ENCODE measurements at places on chromosomes 7 and 10.

DNA sequence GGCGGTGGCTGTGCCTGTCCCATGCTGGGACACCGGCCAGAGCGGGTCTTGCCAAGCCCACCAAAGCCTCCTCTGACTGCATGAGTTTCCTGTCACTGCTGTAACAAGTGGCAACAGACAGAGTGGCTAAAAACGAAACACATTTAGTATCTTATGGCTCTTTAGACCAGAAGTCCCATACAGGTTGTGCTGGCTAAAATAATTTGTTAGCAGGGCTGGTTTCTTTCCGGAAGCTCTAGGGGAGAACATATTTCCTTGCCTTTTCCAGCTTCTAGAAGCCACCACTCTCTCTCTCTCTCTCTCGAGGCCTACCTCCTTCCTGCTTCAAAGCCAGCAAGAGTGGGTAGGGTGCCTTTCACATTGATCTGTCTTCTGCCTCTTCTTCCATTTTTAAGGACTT is 171.6 kb upstream of the PLPP4 start:
- no peak for DNase-seq

DNA sequence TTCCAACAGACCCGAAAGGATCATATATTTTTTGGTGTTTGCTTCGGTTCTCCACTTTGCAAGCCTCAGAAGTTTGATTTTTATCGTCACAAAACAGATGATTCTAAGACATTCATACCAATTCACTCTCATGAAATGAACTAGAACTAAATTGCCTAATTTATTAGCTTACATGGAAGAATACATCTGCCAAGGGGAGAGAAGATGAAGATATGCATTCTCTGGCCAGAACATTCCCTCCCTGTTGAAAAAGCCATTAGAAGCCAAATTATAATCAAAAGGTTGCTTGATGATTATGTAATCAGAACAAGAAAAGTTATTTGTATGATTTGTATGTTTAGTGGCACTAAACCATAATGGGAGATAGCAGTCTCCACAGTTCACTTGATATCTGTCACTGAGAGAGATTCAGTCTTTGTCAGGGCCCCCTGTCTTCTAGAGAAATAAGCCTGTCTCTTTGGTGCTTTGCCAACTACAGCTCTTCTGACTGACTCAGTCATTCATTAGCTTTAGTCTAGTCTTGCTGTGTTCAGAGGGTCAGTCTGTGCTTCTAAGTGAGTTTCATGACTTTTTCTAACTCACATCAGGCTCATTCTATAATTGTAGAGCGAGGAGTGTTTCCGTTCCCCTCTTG is 95.3 kb upstream of the GNAI1 start:
- DNase-seq, result no peak

DNA sequence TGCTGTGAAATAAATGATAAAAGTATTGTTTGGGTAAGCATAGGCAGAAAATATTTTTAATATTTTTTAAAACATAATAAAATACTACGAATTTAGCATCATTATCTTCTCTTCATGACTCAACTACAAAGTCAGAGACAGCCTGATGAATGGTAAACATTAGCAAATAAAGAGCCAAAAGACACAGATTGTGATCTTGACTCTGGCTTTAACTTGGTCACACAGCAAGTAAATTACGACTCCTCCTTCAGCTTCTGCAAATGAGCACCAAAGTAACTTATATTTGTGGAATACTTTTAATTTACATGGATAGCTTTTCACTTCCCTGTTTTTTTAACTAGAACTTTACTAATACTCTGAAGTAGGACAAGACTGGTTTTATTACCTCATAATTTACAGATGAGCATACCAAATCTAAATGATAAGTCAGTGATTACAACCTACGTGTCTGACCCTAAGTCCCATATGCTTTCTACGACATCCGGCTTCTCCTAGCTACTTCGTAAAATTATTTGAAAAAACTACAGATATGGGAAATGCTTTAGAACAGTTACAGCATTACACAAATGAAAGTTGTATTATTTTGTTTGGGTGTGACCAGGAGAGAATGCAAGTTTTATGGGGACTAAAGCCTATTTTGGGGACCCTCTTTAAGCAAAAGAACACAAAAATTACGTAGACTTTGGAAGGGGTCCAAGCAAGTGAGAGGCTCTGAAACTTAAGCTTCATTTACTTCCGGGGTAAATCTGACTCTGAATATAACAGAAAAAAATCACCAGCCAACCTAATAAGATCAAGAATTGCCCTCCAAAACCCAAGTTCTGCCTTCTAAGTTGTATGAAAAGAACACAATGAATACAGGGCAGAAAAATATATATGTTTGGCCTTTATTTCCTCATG is 133.8 kb downstream of the CPEB3 start:
- DNase-seq, result no peak

- no peak for DNase-seq
Observed at GRCh38 chr7:15280078-15280733, 281.6 kb downstream of the AGMO start.

DNA sequence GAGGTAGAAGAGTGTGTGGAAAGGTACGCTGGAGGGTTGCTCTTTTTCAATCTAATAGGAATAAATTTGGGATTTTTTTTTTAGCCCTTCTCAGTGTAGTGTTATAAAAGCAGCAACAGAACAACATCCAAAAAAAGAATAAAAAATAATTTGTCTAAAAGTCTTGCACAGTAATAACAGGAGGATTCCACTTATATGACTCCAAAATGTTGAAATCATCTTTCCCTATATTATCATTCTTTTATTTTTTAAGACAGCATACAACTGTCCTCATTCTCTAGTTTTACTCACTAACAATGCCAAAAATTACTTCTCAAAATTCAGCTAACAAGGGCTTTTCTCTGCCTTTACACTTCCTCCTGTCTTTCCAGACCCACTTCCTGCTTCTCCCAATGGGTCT is 27.8 kb downstream of the IL2RA start:
- DNase-seq, result no peak

GRCh38 chr10:130498042-130498441 is 361.9 kb downstream of the GLRX3 start:
- no peak for DNase-seq

DNA sequence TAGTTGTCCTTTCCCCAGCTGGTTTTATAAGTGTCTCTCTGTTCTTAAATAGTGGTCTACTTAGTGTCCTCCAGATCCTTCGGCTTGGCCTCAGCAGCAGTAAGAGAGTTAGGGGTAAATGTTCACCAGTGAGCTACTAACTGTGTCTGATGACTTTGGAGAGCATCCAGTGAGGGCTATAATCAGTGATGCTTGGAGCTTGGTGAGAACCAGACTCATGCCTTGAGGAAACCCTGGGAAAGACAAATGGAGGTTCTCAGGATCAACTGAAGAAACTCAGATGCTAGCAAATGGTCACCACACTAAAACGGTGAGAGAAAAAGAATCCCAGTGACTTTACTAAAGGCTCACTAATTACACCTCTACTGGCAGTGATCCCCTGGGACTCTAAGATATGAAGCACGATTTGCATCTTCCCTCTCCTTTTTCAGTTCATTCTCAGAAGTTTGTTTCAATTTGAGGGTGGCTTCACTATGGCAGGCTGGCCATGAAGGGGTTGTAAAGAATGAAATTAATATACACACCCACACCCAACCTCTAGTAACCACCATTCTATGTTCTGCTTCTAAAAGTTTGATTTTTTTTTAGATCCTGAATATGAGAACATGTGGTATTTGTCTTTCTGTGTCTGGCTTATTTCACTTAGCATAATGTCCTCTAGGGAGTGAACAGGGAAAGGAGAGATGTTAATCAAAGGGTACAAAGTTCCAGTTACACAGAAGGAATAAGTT is 177.9 kb downstream of the PDE1C start:
- DNase-seq, result no peak

GRCh38 chr10:116748041-116748440 is 5.7 kb upstream of the HSPA12A start:
- DNase-seq, result no peak

GRCh38 chr10:126384269-126384873 is 3.9 kb downstream of the ADAM12 start:
- no peak for DNase-seq

GRCh38 chr7:91517201-91517785 is 253.1 kb downstream of the FZD1 start:
- no peak for DNase-seq

DNA sequence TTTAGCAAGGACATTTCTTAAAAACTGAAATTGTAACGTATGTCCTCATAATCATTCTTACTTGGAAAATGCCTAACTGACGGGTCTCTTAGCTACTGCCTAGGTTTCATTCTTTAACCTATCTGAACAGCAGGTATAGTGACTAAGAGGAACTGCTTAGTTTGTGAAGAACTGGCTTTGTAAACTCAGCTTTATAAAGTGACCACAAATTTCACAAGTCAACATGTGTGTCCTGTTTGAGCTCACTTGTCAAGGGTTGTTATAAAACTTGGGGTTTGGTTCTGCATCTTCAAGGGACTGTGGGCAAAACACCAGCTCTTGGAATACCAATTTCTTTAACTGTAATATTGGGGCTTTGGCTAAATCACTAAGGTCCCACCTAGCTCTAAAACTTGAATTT is 32.2 kb downstream of the MRPS33 start:
- no peak for DNase-seq

- no peak for DNase-seq
Observed at GRCh38 chr10:71015674-71016073, 127.3 kb upstream of the PCBD1 start.

DNA sequence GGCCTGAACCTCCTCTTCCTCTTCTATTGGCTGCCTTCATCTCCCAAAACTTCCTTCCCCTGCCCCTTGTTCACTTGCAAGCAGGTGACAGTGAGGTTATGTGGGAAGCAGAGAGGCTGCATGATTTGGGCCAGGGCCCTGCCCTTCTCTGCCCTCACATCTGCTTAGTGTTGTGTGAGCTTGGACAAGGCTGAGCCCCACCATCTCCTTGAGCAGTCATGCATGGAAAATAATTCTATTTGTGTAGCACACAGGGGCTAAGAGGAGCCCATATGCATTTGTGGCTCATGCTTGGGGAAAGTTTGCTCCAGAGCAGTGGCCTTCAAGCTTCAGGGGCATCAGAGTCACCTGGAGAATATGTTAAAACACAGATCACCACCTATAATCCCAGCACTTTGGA is 26.8 kb upstream of the AQP1 start:
- DNase-seq, result no peak

DNA sequence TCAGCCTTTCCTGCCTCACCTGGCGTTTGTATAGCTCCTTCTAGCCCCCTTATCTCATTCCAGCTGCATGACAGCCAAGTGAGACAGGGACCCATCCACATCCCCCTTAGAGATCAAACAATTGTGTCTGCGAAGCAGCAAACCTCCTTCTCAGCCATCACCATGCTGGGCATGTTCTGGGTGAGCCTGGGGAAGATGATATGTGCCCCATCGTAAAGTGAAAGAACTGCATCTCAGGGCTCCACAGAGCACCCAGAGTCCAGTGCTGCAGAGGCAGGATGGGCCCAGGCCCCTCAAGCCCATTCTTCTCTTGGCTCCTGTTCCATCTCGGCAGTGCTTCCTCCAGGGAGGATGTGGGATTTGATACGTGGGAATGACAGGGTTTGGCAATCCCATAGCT is 43.2 kb downstream of the FIGNL1 start:
- no peak for DNase-seq

DNA sequence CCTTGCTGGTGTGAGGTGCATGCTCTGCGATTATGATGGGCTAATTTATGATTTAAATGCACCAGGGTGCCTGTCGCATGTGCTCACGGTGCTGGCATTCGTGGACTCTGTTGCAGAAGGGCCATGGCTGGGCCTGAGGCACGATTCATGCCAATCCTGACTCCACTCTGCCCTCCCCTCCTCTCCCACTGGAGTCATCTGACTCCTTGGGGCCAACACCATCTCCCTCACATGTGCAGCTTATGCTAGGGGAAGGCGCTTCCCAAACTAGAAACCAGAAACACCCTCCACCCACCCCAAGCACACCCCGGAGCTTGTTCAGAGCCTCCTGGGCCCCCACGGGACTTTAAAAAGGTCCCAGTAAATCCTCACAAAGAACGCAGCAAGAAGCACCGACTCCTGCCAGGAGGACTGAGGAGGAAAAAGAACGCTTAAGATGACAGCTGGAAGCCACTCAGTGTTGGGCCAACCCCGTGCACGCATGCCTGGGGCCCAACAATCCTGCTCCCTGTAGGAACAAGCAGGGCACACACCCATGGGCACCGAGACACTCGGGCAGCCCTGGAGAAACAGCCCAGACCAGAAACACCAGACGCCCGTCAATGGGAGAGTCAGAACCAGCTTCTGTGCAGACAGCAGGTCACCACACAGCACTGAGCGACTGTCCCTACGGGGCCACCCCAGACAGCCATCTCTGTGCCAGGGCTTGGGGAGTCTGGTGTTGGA is 14.1 kb downstream of the BRI3 start:
- no peak for DNase-seq
